ENCODE measurements at places on chromosomes 13 and 19.
A peak's percentile ranks its signal among the peaks of the same experiment; 100 is the strongest.

DNA sequence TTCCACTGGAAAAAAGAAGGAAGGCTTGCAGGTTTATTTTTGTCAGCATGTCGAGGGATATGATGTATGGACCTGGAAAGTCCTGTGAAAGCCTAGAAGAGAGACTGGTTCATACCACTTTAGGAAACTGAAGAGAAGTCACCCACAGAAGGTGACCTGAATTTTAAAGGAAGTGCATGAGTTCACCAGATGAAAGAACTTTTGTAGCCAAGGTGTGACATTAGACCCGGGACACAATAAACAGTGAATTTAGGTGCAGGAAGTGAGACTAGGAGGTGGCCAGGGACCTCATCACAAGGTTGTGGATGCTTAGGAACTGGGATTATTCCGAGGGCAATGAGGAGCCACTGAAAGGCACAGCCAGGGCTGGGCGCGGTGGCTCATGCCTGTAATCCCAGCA, 79.1 kb downstream of the ZNF429 start:
- DNase-seq: no peak

DNA sequence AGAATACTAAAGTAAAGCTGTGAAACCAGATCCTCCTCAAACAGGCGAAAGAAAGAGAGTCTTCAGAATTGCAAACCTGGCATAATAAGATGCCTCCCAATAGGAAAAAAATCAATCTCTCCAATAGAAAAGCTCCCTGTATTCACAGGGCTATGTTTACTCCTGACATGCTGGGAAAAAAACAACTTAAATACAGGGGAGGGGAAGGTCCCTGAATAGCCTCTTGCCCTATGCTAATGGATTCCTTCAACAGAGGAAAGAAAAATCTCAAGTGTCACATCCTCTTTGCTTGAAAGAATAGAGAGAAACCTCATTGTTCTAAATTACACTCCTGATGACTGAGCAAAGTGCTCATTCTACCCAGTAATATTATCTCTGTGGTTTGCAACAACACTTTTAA, 1271.1 kb upstream of the PRR20A start:
- no peak for DNase-seq

GRCh38 chr13:59447846-59448620, 715.7 kb downstream of the DIAPH3 start:
- DNase-seq: no peak

DNA sequence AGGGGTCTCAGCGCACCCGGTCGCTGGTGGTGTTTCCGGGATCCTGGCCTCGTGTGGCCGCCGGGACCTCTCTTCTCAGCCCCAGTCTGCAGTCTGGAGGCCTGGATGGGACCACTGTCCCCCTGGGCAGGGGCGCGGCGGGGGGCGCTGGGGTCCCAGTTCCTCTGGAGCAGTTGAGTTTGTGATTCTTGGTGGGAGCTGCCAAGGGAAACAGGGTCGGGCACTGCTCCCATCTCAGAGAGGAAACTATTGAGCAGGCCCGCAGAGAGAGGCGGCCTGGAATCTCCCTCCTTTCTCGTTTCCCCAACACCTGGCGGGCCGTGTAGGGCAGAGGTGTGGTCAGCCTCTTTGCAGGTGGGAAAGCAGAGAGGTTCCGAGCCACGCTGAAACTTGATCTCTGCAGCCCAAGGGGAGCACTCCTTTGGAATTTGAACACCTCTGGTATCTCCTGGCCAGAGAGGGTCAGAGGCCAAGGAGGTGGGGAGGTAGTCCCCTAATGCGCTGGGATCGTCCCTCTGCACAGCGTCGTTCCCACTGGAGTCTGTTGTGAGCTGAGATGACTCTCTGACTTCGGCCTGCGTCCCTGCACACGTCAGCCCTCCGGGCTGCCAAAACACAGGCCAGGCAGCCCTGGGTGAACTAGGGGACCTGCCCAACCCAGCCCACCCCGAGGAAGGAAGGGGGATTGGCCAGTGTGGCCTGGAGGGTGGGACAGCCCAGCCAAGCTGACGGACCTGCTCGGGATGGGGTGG, 741 bp downstream of the PLEKHF1 start:
- DNase-seq: no peak

DNA sequence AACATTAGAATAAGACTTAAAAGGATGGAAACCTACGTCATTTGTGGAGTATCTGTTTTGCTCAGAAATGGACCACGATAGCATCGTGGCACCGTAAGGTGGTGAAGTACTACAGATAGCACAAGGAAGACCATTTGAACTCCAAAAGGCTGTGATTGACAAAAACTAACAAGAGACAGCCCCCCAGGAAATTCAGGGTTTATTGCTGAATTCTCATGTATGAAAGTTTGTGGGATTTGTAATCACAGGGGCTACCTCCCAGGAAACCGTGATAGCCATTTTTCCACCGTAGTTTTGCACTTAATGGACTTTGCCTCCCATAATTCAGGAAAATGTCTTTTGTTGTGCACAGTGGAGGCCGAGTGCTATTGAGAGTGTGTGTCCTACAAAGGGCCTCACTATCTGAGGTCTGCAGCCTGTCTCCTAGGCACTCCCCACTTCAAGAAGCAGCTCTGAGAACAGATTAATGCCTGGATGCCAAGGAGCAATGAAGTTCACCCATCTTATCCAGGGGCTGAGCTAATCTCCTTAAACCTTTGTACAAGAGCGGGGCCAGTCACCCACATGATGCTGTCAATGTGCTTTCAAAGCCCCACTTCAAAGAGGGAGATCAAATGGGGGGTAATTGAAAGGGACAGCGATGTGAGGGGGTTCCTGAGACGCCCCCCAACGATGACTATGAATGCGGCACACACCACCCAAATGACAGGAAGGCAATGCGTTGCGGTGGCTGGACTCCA, 182.6 kb downstream of the COL4A1 start:
- no peak for DNase-seq

- DNase-seq: no peak
These were observed 60.8 kb downstream of the AP1M1 start for GRCh38 chr19:16258440-16258903.

- no peak for DNase-seq
These were observed 86.8 kb downstream of the UBL3 start for GRCh38 chr13:29763436-29764180.

GRCh38 chr13:48125794-48126228, 30.9 kb upstream of the MED4 start:
- no peak for DNase-seq

DNA sequence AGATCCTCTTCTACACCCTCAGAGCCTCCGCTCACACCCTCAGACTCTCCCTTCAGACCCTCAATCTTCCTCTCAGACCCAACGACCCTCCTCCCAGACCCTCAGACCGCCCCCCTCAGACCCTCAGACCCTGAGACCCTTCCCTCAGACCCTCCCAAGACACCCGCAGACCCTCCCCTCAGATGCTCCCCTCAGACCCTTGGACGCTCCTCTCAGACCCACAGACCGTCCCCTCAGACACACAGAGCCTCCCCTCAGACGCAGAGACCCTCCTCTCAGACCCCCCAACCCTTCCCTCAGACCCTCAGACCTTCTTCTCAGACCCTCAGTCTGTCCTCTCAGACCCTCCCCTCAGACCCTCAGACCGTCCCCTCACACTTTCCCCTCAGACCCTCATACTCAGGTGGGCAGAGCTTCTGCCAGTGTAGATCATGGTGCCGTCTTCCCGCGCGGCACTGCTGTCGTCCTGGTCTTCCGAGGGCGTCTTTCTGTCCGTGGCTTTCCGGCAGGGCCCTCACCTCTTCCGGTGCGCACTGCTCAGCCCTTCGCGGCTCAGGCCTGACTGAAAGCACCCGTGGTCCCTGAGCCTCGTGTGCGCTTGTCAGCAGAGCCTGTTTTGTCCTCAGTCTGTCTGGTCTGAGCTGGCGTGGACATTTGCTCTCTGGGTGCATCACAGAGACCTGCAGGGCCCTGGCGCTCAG, 18.9 kb upstream of the TFDP1 start:
- no peak for DNase-seq

GRCh38 chr19:29672933-29673336, 7.7 kb downstream of the PLEKHF1 start:
- DNase-seq: peak; percentile 66

- no peak for DNase-seq
These were observed 9.5 kb upstream of the NDUFS7 start for GRCh38 chr19:1374250-1374577.

GRCh38 chr19:33906578-33907335, 110.1 kb downstream of the KCTD15 start:
- DNase-seq: no peak

GRCh38 chr13:93640452-93640851, 413.8 kb downstream of the GPC6 start:
- DNase-seq: no peak

DNA sequence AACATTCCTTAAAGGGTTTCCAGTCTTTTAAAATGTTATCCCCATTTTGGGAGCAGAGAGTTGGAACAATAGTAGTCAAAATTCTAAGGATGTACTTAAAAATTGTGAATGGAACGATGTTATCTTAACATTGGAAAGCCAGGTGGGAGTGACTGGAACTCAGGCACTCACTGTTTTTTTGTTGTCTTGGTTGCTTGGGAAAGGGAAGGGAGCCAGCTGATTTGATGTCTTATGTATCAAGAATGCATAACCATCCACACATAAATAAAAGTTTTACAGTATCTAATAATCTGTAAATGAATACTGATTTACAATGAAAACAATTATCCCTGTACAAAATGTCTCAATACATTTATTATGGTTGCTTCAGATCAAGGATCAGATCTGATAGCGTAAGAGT, 88.7 kb downstream of the SLC10A2 start:
- DNase-seq: no peak

DNA sequence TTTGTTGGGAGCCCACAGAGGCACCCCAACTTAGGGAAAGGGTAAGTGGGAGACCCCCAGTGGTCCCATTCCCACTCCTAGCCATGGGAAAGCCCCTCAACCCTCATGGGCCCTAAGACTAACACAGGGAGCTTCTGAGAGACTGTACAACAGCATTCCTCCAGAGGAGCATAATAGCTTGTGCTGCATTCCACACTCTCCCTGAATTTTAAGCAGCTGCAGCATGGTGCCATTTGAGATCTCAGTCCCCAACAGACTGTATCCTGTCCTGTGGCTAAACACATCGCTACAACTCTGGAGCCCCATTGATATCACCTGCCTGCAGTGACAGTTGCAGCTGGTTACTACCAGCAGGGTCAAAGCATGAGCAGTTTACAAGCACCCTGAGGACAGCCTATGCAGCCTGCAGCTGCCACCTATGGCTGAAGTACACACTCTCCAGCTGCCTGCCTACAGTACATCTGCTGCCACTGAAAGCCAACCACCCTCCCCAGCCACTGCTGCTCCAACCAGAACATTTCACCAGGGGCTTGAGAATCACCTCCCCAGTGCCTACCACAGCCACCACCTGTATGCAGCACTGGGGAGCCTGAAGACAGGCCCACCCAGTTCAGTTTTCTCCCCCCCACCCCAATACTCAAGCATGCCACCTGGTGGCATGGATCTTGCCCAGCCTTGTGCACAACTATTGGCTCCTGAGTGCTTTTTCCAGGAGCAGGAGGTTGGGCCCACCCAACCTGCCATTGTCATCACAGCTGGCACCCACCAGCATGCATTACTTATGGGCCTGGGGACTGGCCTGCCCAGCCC, 557.3 kb downstream of the GPC5 start:
- no peak for DNase-seq

DNA sequence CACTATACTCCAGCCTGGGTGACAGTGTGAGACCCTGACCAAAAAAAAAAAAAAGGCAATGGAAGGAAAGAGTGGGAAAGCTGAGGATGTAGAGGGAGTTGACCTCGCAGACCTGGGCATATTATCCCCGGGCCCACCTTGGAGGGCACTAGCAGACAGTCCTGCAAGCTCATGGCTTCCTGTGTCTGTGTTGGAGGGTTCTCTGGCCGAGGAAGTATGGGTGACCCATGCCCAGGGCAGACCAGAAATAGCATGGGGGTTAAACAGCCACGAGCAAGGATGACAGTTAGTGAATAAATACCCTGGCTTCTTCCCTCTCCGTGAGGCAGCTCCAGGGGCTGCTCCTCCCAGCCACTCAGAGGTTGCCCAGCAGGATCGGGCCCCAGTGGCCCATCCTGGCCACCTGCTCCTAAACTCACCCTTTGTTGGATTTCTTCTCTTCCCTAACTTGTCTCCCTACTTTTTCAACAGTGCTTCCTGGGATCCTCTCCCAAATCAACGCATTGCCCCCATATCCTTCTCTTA, 485.8 kb downstream of the ZNF536 start:
- no peak for DNase-seq

GRCh38 chr19:42071247-42071646, 1.2 kb upstream of the GRIK5 start:
- DNase-seq: no peak

GRCh38 chr13:46213242-46213641, 1.5 kb downstream of the LRRC63 start:
- DNase-seq: no peak
